NCI-H187 treated with DMSO at 0.1 percent for 48 hours (cell line): ENCODE measurements at places on chromosomes 7 and 10.

GRCh38 chr7:118855290-118855689 is 630.8 kb downstream of the ANKRD7 start:
- no peak for DNase-seq

DNA sequence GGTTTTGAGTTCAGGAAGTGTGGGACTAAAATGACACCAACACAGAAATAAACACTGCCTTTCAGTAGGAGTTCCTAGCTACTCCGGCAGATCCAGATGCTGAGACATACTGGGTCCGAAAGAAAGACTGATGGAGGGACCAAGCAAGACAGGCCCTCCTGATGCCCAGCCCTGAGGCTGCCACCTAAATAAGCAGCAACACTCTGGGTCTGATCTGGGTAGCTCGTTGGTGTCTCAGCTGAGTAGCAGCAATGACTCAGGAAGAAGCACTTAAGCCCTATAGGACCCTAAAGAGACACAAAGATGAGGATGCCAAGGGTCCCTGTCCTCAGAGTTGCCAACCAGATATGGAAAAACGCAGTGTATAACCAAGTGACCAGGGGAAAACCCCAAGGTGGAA is 190.7 kb downstream of the FAM107B start:
- DNase-seq = no peak

DNA sequence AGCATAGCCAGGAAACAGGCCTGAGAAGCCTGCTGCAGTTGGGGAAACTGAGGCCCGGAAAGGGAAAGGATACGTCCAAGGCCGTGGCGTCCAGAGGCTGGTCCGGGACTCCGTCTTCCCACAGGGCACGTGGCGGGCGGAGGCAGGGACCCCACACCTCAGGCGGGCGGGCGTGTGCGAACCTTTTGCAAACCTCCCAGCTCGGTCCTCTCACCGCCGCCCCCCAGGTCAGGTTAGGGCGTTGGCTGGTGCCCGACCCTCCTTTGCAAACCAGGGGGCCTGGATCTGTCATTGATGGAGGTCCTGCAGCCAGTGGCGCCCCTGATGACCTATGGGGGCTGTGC is 19.3 kb downstream of the FAM20C start:
- DNase-seq = no peak

GRCh38 chr10:126434235-126434634 is 46.0 kb upstream of the ADAM12 start:
- DNase-seq = no peak

DNA sequence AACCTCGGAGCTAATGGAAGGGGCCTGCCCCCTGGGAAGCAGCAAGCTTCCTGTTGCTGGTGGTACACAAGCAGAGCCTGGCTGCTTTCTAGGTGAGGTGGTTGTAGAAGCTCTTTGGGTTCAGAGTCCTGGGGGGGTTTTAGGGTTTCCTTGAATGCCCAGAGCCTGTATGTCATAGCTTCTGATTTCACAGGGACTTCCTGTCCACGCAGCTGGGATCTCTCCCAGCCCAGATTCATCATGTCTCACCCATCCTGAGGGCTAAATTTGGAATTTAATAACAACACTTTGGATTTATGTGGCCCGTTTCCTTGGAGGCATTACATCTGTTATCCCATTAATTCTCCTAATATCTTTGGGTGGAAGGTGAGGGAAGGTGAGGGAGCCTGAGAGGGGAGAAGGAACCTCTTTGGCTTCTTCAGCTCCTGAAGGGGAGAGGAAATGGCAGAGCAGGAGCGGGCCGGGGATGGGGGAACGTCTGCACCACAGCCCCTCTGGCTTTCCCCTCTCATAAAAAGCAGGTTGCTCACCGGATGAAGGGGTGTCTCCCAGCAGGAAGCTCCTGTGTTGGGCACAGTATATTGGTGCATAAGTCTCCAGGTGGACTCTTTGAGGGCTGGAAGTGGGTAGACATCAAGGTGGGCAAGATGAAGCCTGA is 19.7 kb downstream of the RPS24 start:
- no peak for DNase-seq

DNA sequence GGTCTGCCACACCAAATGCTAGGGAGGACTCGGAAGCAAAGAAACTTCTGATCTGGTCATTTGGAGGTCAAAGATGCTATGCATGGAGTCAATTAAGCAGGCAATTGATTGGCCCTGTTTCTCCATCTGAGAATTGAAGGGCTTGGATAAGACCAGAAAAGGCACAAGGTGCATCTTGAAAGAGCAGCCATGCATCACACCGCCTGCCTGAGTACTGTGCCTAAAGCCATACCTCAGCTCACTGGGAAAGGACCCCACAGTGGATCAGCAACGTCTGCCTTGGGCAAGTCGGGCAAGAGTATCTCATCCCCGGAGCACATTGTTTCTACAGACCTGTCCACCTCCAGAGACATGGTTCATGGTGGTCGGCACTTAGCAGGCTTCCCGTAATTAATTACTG is 42.4 kb downstream of the DLG5 start:
- no peak for DNase-seq

DNA sequence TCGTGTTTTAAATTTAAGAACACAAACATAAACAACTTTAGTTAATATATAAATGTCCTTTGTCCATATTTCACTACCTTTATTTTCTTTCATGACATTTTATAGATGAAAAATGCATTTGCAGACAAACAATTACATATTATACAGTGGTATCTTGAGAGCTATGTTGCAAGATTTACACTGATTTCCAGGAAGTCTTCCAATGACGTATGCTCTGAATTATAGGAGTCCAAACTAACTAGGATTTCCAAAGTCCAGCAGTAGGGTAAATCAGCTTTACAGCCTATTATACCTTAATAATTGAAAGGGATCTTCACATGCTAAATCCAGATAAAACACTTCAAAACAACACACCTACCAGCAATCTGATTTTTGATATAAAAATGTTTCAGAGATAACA is 69.4 kb downstream of the HYCC1 start:
- DNase-seq = no peak

- no peak for DNase-seq
These were observed 94.3 kb downstream of the IDE start for GRCh38 chr10:92479547-92479946.

- DNase-seq = no peak
These were observed 140.6 kb downstream of the NRP1 start for GRCh38 chr10:33193701-33194521.

- no peak for DNase-seq
These were observed 35.1 kb downstream of the RNF32 start for GRCh38 chr7:156675721-156676120.

GRCh38 chr10:97874332-97874731 is 24.7 kb downstream of the GOLGA7B start:
- no peak for DNase-seq

DNA sequence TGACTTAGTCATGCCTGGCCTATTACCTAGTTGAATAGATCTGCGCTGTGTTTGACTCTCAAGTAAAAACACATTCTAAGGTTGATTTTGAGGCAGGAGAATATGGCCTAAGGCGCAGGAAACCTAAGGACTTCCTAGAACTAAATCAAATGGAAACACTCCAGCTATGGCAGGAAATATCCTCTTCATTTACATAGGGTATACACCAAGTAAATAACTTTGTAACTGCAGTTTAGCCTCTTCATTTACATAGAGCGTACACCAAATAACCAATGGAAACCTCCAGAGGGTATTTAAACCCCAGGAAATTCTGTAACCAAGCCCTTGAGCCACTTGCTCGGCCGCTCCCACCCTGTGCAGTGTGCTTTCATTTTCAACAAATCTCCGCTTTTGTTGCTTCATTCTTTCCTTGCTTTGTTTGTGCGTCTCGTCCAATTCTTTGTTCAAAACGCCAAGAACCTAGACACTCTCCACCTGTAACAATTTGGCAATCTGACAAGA is 35.6 kb upstream of the XRCC2 start:
- no peak for DNase-seq

- DNase-seq = no peak
These were observed 86.0 kb downstream of the SAMD9 start for GRCh38 chr7:93031795-93032194.

DNA sequence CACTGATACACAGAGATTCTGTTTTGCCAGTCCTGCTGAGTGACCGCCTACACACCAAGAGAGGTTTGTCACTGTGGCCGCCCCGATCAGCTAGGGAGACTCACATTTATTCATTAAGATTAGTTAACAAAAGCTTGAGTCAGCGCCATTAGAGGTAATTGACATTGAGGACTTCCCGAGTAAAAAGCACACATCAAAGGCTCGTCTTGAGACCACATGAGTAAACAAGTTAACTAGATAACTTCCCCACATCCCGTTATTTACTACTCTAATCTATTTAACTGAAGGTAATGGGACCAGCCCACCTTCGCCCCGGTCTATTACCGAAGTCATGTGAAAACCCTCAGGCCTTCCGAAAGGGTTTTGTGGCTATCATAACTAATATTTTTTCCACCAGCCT is 23.0 kb downstream of the SRRM3 start:
- no peak for DNase-seq

DNA sequence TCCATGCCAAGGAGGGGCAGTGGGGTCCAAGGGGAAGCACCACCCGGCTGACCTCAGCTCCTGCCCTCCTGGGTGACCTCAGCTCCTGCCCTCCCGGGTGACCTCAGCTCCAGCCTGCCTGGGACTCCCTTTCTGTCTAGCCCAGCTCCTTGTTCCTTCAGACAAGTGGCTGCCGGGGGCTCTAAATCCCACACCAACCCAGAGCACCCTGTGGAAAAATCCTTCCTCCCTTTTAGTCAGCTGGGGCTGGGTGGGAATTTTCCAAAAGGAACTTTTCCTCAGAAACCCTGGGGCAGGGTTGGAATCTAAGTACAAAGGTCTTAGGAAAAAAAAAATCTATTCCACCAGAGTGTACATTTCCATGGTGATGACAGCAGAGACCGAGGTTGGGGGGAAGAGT is 36.3 kb downstream of the AKR1B1 start:
- DNase-seq = no peak

GRCh38 chr10:60573336-60573735 is 183.7 kb upstream of the ANK3 start:
- no peak for DNase-seq

DNA sequence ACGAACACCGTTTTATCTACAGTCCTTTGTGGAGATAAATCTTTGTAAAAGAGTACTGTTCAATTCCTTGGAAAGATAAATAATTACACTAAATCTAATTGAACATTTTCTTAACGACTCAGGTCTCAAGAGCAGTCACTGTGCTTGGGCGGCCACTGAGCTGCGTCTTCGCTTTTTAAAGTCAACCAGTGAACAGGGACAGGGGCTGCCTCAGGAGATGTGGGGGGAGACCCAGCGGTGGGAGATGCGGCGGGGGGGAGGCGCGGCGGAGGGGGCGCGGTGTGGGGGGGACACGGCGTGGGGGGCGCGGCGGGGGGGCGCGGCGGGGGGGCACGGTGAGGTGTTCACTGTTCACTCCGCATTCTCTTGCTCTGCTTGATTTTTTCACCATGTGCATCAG is 39.8 kb downstream of the CAMK2B start:
- DNase-seq = no peak

DNA sequence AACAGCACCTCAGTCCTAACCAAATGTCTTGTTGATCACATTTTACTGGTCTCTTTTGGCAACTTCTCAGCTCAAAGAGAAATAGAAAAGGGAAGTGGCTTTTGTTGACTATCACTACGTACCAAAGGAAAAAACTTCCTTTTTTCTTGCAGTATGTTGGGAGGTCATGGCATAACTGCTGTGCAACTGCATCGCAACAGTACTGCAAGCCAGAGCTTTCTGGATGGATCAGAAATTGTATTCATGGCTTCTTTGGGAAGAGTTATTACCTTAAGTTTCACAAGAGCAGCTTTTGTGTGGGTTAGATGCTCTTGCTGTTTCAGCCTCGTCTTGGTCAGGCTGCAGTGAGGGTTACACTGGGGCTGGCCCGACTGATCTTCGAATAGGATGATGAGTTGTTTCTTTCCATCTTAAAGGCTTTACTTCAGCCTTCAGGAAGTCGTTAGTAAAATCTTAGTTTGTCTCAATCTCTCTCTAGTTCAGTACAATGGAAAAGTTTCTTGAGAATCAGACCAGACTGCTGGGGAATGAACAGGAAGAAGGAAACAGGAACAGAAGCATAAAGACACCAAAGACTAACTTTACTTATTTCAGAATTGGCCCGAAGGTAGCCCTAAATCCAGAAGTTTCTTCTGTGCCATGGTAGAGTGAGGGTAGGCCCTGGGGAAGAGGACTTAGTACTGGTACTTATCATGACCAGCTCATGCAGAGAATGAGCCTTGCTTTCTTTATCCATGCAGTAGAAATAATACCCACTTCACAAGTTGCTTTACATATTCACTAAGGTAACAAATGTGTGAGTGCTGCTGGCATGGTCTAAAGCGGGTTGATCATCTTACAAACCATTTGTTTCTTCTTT is 153.6 kb downstream of the CELF2 start:
- no peak for DNase-seq

DNA sequence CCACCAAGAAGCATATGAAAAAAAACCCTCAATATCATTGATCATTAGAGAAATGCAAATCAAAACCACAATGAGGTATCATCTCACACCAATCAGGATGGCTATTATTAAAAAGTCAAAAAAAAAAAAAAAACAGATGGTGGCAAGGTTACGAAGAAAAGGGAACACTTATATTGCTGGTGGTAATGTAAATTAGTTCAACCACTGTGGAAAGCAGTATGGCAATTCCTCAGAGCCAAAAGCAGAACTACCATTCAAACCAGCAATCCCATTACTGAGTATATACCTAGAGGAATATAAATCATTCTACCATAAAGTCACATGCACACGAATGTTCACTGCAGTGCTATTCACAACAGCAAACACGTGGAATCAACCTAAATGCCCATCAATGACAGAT is 46.0 kb downstream of the CNOT4 start:
- no peak for DNase-seq

DNA sequence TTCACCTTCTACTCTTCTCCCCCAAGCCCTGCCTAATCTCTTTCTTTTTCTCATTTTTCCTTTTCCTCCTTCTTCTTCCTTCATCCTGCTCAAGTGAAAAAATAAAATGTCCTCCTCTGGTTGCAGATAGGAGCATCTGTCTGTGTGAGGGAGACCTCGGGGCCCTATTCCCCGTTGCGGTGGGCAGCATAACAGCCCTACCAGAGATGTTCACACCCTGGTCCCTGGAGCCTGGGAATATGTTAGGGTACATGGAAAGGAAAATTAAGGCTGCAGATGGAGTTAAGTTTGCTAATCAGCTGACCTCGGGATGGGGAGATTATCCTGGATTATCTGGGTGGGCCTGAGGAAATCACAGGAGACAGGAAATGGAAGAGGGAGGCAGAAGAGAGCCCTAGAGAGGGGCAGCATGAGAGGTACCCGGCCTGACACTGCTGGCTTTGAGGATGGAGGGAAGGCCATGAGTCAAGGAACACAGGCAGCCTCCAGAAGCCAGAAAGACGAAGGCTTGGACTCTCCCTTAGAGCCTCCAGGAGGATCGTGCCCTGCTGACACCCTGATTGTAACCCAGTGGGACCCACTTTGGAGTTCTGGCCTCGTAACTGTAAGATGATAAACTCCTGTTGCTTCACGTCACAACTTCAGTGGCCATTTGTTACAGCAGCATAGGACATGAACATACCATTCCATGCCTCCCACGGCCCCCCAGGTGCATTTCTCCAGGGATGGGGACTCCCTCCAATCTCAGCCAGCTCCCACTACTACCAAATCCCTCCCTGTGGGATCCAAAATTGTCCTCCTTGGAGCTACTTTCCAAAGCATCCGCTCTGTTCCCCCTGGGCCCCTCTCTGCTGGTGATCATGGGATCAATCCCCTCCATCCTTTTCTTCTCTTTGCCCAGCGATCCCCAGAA is 39.0 kb upstream of the ZMIZ1 start:
- DNase-seq = no peak
